Bone marrow (tissue), 2 donors: ENCODE measurements at places on chromosomes 6 and 20.
A peak's percentile ranks its signal among the peaks of the same experiment; 100 is the strongest.

- peak; percentile 30 for DNase-seq
These were observed 42.6 kb downstream of the TTI1 start for GRCh38 chr20:37990571-37991151.

DNA sequence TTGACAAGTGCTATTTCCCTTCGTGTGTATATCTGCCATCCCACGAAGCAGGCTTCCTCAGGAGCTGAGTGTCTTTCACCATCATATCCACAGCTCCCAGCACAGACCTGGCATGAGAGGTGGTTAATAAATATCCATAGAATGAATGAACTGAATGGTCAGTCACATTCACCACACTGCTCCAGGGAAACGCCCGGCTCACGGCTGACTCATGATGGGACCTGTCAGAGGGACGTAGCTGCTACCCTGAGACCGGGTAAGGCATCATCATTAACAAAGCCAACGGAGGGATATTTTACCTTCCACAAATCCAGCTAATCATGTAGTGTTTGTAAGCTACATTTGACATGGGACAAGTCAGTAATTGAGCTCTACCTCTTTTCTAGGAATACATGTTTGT is 12.5 kb downstream of the AGPAT4 start:
- DNase-seq, result no peak

DNA sequence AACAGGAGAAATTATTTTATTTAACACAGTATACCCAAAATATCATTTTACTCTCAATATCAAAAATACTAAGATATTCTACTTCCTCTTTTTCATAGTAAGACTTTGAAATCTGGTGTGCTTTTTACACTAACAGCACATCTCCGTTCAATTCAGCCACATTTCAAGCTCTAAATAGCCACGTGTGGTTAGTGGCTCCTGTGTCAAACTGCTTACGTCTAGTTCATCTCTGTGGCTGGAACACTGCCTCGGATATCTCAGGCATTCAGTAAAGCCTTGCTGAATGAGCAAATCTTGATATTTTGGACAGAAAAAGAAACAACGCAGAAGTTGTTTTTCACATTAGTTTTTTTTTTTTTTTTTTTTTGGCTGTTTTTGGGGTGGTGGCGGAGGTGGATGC is 136.1 kb downstream of the EYA4 start:
- no peak for DNase-seq

DNA sequence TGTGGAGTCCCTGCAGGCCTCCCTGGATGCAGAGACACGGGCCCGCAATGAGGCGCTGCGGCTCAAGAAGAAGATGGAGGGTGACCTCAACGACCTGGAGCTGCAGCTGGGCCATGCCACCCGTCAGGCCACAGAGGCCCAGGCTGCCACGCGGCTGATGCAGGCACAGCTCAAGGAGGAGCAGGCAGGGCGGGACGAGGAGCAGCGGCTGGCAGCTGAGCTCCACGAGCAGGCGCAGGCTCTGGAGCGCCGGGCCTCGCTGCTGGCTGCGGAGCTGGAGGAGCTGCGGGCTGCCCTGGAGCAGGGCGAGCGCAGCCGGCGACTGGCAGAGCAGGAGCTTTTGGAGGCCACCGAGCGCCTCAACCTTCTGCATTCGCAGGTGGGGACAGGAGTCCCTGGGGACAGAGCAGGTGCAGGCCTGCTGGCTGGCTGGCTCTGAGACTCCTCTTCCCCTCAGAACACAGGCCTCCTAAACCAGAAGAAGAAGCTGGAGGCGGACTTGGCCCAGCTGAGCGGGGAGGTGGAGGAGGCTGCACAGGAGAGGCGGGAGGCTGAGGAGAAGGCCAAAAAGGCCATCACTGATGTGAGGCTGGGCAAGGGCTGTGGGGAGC is 44.7 kb downstream of the MYH7B start:
- DNase-seq, result no peak

DNA sequence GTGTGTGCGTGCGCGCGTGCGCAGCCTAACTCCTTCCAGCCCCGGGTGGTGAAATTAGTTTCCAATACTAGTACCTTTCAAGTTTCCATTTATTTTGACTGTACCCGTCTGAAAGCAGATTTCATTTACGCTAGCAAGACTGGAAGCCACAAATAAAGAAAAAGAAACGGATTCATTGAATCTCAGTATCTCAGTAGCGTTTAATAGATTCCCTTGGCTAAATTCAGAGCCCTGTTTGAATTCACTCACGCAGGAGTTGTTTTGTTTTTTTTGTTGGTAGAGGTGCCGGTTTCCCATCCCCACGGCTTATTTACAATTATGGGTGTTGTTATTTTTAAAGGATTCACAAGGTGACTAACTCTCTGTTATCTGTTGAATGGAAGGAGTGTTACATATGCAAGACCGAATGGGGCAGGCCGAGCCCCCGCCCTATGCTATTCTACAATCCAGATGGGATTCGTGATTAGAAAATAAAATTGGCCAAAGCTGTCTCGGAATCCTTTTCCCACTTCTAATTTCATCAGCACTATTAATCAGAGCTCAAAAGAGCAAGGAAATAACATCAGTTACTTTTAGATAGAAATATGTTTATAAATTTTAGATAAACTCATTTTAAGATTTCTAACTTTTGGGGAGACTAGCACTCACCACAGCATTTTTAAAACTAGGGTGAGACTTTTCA is 2.3 kb upstream of the INSM1 start:
- no peak for DNase-seq

- no peak for DNase-seq
These were observed 44.5 kb downstream of the TIAM2 start for GRCh38 chr6:155039618-155040017.

GRCh38 chr6:145349950-145350510 is 385.3 kb downstream of the EPM2A start:
- no peak for DNase-seq

GRCh38 chr6:128657181-128657580 is 136.8 kb upstream of the PTPRK start:
- DNase-seq, result no peak

- DNase-seq, result no peak
These were observed 4.1 kb downstream of the KCNS1 start for GRCh38 chr20:45096781-45097180.

GRCh38 chr6:91566467-91566866 is 979.6 kb upstream of the MAP3K7 start:
- no peak for DNase-seq

DNA sequence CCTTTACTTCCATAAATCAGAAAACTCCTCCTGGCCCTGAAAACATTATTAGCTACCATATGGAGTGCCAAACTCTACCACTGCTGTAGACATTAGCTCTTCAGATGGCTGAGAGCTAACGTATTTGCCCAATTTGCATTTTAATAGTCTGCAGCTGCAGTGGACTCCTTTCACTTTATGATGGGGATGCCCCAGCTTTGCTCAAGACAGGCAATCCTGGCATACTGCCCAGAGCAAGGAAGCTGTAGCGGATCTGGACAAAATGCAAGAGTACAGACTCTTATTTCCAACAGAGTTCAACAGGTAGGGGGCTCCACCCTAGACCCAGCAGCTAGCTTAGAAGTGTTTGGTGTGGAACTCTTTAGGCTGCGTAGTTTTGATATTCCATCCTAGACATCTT is 246.7 kb downstream of the FOXC1 start:
- DNase-seq, result peak; percentile 5

DNA sequence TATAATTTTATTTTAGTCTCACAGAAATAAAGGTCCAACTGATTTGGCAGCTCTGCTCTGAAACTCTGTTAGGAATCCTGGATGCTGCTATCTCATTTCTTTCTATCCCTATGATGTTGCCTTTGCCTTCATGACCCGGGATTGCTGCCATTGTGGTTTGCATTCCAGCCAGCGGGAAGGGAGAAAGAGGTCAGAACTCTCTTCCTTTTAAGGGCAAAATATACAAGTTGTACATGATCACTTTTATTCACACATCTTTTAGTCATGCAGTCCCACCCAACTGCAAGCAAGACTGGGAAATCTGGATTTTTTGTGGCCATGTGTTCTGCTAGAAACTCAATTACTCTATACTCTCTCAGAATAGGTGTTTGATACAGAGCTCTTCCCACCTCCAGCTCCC is 263.1 kb upstream of the ZFP64 start:
- no peak for DNase-seq

GRCh38 chr20:62522748-62523396 is 47.1 kb upstream of the GATA5 start:
- no peak for DNase-seq

DNA sequence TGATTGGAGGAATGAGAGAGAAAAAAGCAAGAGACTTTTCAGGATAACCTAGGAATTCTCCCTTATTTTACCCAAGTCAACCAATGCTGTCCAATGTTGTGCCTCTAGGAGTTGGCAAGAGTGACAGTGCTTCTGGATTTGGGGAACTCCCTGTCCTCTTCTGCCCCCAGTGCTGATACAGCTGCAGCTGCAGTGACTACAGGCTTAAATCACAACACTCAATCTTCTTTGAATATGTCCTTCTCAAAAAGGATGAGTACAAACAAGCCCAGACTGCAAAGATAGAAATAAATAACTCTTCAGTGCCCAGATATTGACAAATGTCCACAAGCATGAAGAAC is 141.0 kb upstream of the COL21A1 start:
- DNase-seq, result no peak

DNA sequence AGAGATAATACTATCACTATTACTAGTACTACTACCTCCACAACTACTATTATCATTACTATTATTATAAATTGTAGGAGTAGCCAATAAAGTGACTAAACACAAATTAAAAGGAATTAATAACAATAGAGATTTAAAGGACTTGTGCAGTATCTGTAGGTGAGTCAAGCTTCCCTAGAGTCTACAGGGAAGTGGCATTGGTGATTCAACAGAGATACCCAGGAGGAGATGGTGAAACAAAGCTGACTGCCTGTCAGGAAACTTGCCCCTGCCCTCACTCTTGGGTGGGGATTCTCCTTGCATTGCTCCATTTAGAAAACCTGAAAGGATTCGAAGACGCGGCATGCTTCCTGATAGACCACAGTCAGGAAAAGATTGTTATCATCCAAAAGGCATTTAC is 23.3 kb upstream of the BCLAF1 start:
- no peak for DNase-seq

DNA sequence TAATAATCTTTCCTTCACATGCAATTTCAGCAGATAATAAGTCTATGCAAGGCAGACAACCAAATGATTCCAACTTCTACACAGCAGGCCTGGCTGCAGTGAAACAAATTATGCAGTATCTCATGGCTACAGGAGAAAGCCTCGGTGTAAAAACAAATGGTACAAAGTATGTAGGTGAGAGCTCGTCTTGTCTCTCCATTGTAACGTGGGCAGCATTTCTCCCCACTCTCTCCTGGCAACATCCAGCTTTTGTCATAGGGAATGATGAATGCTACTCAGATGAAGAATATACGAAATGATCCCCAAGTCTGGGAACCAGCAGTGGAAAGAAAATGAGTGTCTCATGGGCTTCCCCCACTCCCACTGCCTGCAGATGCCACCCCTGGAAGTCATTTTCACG is 32.4 kb downstream of the FYN start:
- DNase-seq, result no peak

DNA sequence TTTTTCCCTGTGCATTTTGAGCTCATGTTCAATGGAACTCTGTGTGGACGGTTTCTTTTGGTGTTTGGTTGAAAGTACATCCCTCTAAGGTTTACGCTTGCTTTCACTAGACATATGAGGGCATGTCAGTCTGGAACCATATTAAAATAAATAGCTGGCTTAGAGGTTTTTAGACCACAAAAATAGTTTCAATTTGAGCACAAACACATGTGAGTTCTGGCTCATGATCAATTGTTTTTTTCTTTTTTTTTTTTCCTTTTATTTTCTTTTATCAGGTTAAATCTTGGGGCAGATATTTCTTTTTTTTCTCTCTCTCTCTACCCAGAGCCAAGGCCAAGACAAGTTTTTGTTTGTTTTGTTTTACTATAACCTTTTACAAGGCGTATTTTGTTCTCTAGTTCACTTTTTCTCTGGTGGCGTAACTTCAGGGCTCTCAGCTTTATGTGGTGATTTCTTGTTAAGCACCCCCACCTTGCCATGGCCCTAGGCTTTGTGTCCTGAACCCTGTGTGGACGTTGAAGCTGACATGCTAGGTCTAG is 92.9 kb downstream of the SHLD1 start:
- no peak for DNase-seq

DNA sequence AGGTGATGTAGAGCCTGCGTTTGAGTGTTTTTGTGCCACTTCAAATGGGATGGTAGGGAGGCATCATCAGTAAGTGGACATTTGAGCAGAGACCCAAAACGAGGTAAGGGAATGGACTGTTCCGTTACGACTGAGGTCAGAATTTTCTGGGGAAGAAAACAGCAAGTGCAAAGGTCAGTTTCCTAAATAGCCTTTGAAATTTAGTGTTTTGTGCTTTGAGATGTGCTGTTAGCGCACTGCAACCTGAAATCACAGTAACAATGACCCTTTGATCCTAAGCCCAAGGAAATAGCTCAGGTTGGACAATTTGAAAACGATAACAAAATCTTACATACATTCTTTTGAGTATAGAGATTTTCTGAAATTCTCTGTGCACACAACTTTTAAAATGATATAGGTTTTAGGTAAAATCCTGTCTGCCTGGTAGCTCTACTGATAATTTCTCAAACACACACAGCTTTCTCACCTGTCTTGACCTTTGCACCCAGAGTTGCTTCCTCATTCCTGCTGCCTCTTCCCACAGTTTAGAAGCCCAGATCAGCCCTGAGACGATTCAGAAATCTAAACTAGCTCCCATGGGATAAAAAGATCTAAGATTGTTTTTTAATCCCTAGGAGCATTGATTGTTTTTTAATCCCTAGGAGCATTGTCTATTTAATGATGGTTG is 22.1 kb downstream of the DCBLD1 start:
- no peak for DNase-seq
